ENCODE measurements at places on chromosomes 6 and 20. TPM values are rescaled to one million over a fixed set of nuclear protein-coding genes. Genes with fewer than 3 reads are reported as not detected.

Gene SCUBE3
- not detected for total RNA-seq

Gene TAGAP
- 22.7 TPM for total RNA-seq

Gene PPP1R3G
- total RNA-seq, result not detected

Gene SLPI
- total RNA-seq, result not detected

Gene PPP1R3D
- 5.1 TPM for total RNA-seq

DNA sequence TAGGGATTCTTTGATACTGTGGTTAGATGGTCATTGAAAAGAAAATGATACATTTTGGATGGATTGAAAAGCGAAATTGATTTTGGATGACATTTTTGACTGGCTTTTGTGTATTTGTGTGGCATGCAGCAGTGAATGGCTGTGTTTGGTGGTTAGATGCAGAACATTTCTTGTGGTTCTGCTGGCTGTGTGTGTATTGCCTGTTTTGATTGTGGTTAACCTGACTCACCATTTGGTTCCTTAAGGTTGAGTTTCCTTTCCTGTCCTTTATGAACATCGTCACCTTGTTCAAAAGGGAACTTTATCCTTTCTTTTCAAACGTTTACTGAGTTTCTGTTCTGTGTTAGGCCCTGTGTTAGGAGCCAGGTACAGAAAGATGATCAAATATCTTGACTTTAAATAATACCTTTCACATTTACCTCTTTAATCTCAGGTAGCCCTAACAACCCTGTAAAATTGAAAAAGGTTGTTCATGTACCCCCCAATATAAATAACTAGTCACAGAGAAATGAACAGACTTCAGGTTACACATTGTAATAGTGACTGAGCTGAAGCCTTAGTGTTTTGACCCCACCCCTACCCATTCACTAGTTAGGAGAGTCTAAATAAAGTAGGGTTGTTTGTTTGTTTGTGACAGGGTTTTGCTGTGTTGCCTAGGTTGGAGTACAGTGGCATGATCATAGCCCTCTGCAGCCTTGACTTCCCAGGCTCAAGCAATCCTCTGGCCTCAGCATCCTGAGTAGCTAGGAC is 23.8 kb downstream of the ANKS1A start:
- peak; percentile 10 for DNase-seq

DNA sequence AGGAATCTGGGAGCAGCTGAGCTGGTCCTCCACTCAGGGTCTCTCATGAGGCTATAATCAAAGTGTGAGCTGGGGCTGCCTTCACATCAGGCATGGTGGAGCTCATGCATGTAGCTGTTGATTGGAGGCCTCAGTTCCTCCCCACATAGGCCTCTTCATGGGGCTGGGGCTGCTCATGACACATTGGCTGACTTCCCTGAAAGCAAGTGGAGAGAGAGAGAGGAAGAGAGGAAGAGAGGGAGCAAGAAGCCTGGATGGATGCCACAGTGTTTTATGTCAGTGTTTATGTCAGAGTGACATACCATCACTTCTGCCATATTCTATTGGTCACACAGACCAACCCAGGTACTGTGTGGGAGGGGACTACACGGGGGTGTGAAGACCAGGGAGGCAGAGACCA is 43.8 kb downstream of the EYA2 start:
- DNase-seq, result no peak

DNA sequence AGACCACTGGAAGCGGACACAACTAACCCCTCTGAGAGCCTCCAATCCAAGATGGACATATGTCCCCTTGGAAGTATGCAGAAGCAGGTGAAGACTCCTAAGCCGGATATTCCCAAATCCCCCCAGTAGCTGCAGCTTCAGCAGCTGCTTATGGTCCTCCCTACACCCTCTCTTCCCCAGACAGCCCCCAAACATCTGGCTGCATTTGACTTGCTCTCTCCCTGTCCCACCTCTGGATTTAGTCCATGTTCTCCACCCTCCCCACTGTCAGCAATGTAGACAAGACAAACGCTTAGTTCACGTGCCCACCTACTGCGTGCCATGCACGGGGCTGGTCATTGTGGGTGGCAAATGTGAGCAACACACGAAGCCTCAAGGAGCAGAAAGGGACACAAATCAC is 4.6 kb upstream of the ADAM33 start:
- DNase-seq, result no peak

All from OCI-LY7 (cell line).